Kidney glomerular epithelial cell (primary cell): ENCODE measurements at places on chromosomes 4 and X.

GRCh38 chrX:39725928-39726619 is 371.7 kb downstream of the BCOR start:
- peak; percentile 6 for DNase-seq

- DNase-seq: no peak
These were observed 694 bp downstream of the TBL1X start for GRCh38 chrX:9465380-9466123.

- no peak for DNase-seq
These were observed 50.4 kb downstream of the STX18 start for GRCh38 chr4:4491396-4491893.

DNA sequence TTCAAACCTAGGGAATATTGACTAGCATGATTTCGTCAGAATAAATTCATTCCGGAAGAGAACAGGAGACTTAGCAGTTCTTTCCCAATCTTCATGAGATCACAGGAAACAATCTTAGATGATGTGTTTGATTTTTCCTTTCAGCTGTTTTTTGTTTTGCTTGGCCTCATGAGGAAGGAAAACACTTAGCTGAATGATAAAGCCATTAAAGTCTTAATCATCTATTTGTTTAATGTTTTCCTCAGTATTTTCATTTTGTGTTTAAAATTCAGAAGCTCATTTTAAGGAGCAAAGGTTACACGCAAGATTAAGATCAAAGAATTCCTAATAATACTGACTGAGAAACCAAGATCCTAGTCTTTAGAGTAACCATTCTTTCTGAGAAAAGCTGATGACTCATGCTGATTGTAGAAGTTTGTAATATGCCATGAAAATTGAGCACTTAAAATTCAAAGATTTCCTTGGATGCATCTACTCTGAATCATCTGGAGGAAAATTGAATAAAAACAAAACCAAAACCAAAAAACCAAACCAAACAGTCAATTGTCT is 15.4 kb upstream of the TBC1D19 start:
- peak; percentile 90 for DNase-seq

DNA sequence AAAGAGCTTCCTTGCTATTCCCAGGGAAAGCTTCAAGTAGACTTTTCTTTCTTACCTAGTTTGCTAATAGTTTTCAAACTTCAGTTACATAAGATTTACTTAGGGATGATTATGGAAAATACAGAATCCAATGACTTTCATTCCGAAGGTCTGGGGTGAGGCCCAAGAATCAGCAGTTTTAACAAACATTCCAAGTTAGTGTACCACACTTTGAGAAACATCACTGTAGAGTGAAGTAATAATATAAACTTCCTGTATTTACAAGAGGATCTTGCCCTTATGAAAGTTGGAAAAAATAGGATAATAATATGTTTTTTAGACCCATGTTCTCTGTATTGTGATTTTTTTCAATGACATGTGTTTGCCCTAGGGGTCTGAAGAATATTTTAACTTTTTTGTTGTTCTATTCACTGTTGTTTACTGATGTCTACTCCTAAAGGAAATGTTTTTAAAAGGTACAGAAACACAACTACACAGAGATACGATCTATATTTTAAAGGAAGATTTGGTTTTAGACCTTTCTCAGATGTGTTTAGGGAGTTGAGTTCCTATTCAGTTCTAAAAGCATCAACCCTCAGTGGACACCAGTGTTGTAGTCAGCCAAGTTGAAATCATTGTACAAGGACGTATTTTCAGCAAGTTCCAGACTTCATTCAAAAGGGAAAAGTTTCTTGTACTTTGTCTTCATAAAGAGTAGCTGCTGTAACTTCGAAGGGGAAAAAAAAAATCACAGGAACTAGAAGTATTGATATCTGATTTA is 295.8 kb upstream of the SLC7A11 start:
- DNase-seq: no peak

DNA sequence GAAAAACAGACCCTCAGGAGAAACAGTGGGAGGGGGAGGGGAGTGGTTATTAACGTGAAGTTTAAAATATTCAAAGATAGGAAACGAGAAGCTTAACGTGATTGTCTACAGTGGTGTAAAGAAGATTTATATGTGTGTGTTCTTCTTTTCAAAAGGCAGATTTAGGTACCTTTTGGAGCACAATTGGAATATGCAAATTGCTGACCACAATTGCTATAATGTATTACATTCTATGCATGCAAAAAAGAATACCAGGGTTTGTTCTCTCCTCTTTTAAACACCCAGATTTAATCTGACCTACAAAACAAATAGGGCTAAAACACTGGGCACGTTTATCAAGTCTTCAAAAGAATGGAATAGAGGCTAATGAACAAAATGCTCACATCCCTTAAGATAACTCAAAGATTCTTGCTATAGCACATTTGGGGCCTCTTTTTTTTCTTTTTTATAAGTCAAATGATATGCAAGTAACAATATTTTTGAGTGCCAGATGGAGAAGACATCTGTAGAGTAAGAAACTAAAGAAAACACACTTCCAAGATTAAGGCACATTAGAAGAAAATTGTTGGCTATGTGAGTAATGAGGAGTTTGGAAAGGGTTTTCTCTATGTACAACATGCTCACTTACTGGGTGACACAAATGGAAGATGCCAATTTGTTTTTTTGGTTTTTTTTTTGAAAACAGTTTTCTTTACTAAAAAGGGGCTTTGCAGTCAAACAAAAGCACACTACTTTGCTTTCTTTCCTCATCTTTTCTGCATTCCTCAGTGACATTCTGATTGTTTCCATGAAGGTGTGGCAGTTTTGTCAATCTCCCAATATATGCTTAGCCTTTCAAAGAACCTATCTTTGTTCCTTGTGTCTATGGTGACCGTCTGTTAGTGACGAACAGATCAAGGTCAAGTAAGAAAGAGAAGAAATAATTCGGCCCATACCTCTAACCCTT is 240.3 kb downstream of the PALLD start:
- DNase-seq: no peak

- no peak for DNase-seq
These were observed 1.5 kb upstream of the NR3C2 start for GRCh38 chr4:148443512-148444295.

GRCh38 chrX:108267557-108267956 is 170.7 kb downstream of the COL4A6 start:
- DNase-seq: no peak

DNA sequence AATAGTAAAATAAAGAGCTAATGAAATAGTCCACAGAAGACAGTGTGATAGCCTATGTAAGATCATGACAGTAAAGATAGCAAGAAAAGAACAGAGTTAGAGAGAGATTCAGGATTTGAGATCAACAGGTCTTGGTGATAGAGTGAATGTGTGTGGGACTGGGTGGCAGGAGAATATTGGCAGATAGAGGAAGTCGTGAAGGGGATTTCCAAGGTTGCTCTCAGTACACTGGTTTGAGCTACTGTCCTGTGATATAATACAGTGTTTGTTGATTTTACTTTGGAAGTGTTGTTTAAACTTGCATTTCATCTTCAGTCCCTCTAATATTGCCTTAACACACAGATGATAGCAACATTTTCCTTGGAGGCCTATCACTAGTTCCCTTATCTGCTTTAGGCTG is 44.1 kb downstream of the DTHD1 start:
- no peak for DNase-seq

DNA sequence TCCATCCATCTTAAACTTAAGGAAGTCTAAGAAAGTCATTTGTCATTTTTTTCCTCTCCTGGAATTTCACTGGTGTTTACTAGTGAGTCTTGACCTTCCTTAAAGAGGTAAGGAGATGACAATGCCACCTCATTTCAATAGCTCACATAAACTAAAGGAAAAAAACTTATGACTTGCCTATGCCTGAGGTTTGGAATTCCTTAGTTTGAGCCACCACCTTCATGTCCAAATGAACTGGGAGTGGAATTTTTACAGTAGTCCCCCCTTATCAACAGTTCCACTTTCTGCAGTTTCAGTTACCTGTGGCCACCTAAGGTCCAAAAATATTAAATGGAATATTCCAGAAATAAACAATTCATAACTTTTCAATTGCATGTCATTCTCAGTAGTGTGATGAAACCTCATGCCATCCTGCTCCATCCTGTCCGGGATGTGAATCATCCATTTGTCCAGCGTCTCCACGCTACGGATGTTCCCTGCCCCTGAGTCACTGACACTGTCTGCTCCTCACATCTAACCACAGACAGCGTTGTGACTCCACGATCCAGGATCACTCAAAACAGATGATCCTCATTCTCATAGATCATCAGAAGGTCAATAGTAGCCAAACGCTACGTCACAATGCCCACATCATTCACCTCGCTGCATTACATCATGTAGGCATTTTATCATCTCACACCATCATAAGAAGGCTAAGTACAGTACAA is 177.4 kb downstream of the SH3KBP1 start:
- peak; percentile 54 for DNase-seq

GRCh38 chr4:74158466-74159142 is 686 bp downstream of the MTHFD2L start:
- DNase-seq: no peak

DNA sequence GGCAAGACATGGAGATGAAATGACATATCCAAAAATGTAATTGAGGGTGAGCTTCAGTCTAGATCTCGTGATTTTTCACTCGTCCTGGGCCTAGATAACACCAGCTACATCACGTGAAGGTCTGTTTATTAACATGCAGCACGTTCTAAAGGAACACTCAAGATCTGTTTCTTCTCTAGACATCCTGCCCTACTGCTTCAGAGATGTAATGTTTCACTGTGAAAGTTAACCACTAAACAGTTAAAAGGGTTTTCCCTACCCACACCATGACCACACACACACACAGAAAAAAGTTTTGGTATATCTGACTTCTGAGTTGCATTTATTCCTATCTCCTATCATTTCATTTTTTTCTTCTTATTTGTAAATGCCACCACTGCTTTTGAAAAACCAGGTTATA is 52.3 kb upstream of the SMIM31 start:
- DNase-seq: no peak

GRCh38 chr4:48596336-48596735 is 106.3 kb downstream of the ZAR1 start:
- DNase-seq: no peak

DNA sequence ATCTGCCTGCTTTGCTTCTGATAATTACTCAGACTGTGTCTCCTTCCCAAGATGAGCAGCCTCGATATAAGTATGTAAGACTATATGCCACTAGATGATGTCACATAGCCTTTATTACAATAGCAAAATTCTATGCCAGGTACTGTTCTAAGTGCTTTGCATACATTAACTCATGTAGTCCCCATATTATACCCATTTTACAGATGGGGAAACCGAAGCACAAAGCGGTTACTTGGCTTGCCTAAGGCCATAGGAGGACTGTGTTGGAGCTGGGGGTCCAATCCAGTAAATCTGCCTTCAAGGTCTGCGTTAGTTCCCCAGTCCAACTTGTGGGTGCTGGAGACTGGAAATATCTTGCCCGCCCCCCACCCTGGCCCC is 826 bp upstream of the SCML1 start:
- no peak for DNase-seq

DNA sequence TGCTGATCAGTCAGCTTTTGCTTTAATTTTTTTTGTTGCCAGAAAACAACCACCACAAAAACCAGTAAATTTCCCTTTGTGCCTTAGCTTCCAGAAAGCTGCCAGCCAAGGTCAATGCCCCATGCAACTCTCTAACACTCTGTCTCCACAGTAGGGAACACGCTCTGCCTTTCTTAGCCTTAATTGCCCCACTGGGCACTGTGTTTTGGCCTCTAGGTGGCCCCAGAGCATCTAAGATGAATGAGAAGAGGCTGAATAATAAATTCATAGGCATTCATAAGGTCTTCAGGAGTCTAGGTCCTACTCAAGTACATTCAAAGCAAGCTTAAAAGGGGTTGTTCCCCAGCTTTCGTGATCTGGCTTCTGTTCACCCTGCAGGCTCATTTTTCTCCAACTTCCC is 57.7 kb upstream of the PASD1 start:
- DNase-seq: no peak

DNA sequence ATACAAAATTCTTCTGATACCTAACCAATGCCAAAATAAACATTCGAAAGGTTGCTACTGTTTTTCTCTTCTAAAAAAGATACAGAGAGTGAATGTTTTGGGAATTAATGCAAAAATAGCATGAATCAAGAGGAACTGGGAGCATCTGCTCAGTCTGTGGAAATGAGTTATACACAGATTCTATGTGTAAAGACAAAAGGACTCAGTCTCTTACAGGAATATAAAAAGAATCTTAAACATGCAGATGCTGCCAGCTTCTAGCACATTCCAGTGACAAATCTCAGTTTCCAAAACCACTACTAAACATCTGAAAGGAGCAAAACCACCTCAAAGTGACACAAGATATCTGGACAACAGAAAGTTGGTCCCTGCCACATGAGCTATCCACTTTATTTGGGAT is 55.0 kb downstream of the PAPSS1 start:
- DNase-seq: no peak

DNA sequence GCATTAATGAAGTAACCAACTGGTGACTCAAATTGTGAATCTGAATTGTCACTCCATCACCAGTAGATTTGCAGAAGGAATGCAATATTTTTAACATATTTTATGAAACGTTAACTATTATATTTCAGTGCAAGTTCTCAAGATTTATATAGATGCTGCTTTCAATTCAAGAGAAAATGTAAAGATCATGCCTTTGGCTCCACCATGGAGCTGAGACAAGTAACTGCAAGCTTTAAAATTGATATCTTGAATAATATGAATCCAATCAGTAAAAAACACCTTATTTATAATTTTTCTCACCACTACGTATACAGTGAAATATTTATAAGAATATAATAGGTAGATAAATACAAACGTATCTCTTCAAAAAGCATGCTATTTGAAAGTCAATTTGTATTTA is 27.8 kb upstream of the GALNTL6 start:
- DNase-seq: no peak

DNA sequence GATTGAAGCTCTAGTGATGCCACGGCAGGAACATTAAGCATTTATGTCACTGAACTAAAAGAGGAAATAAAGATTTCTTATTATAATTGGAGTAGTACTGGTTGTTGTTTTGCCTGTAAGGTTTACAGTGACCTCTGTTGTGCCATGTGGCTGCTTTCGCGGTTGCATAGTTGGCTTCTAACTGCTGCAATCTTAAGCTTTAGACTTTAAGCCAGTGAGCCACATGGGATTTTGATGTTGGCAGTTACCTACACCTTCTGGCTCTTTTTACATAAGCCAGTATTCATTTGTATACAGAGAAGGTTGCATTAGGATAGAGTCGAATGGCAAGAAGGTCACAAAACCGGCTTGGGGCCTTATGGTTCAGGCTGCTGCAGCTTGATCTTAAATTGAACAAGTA is 1311.6 kb downstream of the RAPGEF2 start:
- DNase-seq: no peak
